Fibroblast of the conjunctiva (primary cell): ENCODE measurements at places on chromosomes 6 and 20.
A peak's percentile ranks its signal among the peaks of the same experiment; 100 is the strongest.

GRCh38 chr6:41536795-41537758, 9.1 kb upstream of the FOXP4 start:
- no peak for DNase-seq

GRCh38 chr20:56322681-56323080, 36.1 kb upstream of the FAM210B start:
- DNase-seq: no peak

DNA sequence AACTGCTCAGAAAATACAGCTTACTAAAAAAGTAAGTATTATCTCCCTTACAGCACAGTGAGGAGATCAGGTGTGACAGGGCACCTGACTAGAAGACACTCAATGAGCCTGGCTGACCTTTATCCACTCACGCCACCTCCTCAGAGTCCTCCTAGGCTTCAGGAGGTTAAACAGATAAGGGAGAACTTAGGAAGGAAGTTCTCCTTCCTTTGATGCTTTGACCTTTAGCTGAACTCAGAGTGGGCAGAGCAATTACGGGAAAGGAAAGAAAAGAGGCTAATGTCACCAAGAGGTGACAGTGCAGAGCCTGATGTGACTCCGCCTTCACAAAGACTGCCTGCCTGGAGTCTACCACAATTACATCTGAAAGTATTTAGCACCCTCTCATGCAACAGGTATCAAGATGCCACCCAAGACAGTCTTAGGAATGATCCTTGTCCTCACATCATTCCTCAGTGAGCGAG, 36.7 kb downstream of the MAN1A1 start:
- DNase-seq: no peak

- no peak for DNase-seq
These were observed 162.7 kb downstream of the LY86 start for GRCh38 chr6:6751266-6751596.

DNA sequence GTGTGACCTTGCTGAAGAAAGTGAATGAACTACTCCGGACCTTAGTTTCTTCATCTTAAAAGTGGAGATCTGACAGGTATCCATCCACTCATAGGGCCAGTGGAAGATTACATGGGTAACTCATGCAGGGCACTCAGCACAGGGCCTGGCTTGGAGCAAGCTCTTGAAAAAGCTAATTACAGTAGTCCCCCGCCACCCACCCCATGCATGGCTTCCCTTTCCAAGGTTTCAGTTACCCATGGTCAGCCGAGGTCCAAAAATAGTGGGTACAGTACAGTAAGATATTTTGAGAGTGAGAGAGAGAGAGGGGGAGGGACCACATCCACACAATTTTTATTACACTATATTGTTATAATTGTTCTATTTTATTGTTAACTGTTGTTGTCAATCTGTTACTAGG, 7.1 kb upstream of the PMEPA1 start:
- no peak for DNase-seq

DNA sequence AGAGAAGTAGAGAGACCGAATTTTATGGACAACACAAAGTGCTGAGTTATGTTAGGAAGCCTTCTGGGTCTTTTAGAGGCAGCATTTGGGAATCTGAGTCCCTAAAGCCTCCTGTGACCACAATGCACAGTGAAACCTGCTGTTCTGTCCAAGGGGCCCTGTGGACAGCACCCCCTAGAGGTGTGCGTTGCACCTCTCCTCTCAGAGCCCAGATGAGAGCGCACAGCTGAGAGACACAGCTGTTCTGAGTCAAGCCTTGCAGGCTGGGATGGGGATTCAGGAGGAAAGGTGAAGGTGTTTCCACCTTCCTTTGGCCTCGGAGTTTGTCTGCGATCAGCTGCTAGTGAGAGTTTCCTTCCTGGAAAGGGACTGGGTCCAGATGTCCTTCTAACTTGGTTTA, 13.0 kb downstream of the PCK1 start:
- no peak for DNase-seq

DNA sequence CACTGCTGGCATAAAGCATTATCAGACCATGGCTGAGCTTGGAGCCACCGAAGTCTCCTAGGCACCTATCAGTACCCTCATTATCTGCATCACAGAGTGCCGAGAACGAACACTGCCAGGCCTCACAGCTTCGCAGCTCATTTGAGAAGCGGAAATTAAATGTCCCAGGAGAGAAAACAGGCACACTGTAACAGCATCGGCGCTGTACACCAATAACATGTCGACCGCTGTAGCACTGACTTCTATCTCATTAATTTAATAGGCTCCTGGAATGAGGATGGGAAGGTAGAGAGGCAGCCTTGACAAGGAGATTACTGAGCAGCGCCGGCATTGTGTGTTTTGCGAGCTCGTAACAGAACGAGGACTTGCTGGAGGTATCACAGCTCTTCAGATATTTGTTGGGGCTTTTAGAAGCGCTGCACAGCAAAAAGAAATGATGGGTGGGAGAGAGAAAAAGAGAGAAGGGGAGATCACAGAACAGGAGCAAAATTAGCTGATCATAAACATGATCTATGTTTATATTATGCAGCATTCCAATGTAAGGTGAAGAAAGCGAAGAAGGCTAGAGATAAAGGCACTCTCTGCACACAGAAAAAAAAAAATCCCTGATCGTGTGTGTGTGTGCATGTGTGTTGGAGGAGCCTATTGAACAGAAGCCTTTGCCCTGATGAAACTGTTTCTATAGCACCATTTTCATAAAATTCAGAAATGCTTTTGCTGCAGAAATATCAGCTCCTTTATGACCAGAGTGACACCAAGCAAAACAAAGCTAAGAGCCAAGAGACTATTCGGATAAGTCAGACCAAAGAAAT, 29.2 kb downstream of the ID4 start:
- no peak for DNase-seq

DNA sequence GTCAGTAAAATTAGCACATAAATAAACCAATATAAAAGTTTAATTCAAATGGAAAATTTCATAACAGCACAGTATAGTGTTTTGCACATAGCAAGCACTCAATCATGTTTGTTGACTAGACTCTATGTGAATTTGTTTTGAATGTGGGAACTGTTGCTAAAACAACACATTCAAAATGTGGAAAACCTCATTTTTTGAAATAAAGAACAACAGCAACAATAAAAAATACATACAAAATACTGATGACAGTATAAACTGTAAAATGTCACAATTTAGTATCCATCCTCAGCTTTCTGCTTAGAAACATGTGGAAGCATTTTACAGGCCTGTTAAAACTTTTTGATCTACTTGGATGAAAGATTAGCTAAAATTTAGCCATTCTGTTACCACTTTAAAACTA, 47.4 kb downstream of the HDAC2 start:
- DNase-seq: no peak

DNA sequence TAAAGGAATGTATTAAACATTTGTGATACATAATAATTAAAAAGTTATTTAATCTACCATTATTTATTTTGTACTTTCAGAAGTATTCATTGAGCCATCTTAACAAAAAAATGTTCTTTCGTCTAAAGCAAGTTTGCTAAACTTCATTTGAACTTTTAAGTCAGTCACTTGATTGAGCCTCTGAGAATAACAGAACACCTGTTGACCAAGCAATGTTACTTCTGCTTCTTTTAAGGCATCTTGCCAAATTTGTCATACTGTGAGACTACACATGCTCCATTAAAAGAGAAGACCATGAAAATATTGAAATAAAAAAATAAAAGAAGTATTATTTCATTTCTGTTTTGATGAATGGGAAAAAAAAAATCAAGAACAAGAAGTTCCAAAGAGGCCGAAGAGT, 141.8 kb upstream of the BMP5 start:
- no peak for DNase-seq

GRCh38 chr6:83183082-83183828, 9.8 kb downstream of the PGM3 start:
- DNase-seq: peak; percentile 31

DNA sequence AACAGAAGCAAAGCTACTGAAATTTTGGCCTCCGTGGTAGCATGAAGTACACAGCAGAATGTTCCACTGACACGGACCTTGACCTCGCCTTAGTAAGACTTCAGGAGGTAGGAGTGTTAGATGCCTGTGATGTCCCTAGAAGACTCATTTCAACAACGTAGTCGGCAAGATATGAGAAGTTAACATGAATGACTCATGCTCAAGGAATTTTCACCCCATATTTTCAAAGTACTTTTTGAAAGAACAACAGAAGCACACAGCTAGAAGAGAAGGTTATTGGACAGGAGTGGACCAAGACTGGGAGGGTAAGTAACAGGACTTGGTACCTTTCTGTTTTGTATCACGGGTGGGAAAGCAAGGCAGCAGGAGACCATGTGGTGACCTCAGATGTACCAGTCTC, 78.0 kb downstream of the DZANK1 start:
- no peak for DNase-seq

- no peak for DNase-seq
These were observed 77.4 kb downstream of the FIG4 start for GRCh38 chr6:109768485-109768884.
